AG09309 (cell line): ENCODE measurements at places on chromosomes 6 and 20.

GRCh38 chr6:23154159-23154558, 584.8 kb downstream of the HDGFL1 start:
- no peak for DNase-seq

DNA sequence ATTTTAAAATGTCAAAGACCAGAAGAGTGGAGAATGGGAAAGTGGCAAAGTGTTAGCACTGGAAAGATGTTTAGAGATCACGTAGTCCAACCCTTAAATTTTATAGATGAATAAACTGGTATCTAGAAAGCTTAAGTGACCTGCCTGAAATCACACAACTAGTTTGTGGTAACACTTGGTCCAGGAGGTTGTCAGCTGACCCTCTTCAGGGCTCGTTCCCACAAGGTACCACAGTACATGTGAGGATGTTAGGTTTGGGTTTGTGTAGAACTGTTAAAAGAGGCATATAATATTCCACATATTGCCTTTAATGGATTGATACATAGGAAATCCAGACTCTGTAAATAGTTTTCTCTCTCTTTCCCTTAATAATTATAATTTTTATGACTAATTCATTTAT, 39.1 kb downstream of the ENPP1 start:
- DNase-seq: no peak

DNA sequence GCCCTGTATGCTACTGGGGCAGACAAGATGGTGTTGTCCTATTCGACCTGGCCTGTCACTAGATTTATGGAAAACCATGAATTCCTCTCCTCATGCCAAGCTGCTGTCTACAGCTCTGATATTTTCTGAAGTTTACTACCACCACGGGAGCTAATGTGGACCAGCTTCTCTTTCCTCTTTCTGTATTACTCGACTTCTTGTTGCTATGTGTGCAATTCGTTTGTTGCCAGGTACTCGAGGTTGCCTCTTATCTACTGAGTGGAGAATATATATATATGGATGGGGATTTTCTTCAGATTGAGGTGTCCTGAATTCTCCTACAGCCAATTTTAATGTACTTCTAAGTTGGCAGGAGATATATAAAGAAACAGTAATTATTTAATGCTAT, 34.7 kb downstream of the MAN1A1 start:
- DNase-seq: no peak

DNA sequence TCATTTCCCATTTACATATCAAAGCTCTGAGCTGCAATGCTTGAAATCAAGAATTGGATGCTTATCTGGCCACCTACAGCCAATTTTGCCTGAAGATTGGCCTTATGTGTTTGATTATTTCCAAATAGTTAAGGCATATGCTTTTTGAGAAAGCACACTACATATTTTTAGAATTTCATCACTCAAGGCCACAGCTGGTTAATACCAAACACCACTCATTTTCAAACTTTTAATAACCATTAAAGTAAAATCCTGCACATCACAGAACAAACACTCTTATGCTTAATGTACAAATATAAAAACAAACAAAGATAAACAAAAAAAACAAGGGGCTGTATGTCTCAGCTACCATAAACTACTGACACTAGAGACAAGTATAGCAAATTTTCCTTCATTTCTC, 96.9 kb upstream of the HMGCLL1 start:
- DNase-seq: no peak

DNA sequence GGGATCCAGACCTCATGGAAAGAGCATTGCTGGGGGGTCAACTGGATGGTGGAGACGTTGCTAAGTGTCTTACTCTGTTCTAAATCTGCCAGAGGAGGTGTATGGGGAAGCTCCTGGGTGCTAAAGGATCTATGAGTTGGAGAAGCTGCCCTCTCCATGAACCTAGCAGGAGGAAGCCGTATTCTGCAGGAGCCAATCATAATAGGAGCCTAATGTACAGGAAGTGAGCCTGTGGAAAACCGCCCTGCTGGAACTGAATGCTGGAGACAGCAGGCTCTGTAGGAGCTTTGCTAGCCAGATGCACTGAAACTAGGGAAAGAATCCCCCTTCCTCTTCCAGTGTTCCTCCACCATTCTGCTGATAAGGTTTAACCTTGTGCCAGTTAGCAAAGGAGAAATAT, 10.9 kb downstream of the CASP8AP2 start:
- no peak for DNase-seq

DNA sequence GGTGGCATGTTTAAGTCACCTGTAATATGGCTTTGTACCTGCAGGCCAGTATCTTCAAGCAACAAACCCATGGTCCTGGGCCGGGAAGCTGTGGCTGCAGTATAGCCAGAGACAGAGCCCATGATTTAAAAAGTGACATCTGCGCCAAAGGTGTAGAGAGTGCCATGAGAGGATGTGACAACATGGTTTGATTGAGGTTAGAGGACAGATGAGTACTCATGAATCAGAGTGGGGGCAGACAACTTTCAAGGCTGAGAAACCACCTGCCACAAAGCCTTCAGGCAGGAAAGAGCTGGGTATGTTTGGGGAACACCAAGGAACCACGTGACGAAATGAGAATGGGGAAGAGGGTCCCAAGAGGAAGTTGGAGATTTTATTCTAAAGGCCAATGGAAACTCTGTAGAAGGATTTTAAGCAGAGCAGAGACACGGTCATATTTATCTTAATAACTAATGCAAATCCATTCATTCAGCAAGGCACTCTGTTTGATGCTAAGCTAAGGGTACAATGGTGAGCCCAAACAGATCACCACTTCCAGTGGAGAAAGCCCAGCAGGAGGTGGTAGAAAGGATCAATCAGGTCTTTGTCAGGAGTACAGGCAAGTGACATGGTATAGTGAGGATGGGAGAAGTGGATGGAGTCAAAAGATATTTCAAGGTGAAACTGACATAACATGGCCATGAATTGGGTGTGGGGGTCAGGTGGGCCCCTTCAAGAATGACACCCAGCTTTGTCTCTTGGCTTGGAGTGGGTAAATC, 3.4 kb upstream of the MICAL1 start:
- DNase-seq: no peak

DNA sequence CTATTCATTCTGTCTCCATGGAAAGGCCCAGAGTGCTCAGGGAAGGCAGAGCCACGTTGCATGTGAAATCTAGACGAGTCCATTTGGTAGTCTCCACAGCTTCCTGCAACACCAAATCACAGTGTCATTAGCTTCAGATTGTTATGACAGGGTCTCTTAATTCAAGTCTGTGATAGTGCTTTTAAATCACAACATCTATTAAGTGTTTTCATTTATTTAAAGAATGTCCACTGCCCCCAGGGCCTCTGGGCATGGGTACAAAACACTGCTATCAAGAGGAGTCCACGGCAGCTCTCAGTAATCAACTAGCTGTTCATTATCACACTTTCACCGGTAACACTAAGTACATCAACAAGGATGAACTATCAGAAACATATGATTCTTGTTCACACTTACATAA, 455.9 kb upstream of the JARID2 start:
- DNase-seq: no peak

GRCh38 chr6:25960734-25961133, 1.9 kb upstream of the TRIM38 start:
- no peak for DNase-seq

DNA sequence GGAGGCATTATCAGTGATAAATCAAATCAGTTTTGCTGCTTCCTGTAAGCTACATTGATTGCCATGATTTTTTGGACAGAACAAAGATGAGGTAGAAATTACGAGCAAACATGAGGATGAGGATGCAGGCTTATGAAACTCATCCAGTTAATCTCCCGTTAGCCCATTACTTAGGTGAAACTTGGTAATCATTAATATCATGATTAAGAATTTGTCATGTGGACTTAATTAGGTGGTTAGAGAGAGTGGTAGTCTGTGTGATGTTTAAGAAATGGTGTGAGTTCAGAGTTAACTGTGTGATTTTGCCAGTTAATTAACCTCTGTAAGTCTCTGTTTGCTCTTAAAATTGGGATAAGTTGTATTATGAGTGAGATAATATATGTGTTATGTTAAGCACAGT, 62.0 kb downstream of the TSPYL4 start:
- DNase-seq: no peak

DNA sequence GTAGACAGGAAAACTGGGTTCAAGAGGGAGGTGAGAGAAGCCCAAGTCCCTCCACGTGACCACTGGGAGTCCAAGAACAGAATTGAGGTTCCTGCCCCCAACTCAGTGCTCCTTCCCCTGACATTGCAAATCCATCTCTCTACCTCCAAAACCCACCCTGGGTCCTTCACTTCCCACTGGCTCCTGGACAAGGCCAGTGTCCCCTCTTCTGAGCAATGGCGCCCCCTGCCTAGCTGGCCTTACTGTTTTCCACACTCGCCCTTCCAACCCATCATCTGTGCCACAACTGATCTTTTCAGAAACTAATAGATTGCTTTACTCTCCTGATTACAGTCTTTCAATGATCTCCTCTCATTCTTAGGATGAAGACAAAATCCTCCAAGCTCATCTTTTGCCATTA, 200.3 kb downstream of the ANKRD60 start:
- DNase-seq: no peak

- DNase-seq: no peak
Measured at GRCh38 chr6:40349901-40350746, 237.0 kb downstream of the LRFN2 start.

GRCh38 chr6:83155794-83156193, 37.3 kb downstream of the PGM3 start:
- no peak for DNase-seq

GRCh38 chr6:47144306-47144705, 102.2 kb upstream of the ADGRF1 start:
- peak; percentile 84 for DNase-seq

- DNase-seq: no peak
Measured at GRCh38 chr6:74346936-74347535, 651.0 kb downstream of the CD109 start.

GRCh38 chr6:147805155-147805554, 296.7 kb downstream of the SAMD5 start:
- DNase-seq: no peak

- no peak for DNase-seq
Measured at GRCh38 chr20:1945660-1946059, 48.2 kb downstream of the PDYN start.

DNA sequence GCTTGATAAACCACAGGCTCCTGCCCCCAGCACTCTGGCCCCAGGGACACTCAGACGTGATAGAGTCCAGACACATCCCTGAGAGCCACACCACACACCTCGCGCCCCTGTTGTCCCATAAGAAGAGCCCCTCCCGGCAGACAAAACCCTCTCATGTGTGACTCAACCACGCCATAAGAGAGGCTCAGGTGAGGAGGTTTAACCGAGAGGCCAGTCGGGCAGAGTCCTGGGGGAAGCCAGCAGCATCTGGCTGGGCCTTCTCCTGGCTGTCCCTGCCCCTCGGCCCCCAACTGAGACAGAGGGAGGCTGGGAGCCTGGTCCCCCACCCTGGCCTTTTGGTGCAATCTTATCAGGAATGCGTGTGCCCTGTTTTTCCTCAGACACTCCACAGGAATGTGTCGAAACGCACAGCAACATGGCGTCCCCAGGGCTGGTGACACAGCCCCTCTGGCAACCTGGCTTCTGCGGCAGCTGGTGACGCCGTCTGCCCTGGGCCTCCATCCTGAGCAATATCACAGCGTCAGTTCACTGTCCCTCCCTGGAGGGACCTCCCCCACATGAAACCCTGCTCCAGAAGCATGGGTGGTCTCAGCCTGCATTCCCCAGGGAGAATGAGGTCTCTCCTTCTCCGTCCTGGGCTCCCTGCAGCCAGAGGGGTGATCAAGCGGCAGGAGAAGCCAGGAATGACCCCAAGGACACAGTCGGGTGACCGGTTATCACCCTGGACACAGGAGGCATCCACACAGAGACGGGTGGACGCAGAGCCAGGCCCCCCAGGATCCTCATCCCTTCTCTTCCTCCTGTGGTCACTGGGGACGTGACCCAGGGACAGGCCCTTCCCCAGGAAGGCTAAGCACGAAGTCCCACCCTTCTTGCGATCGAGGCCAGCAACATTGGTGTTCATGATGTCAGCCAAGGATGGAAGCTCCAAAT, 156.6 kb upstream of the AFDN start:
- no peak for DNase-seq

DNA sequence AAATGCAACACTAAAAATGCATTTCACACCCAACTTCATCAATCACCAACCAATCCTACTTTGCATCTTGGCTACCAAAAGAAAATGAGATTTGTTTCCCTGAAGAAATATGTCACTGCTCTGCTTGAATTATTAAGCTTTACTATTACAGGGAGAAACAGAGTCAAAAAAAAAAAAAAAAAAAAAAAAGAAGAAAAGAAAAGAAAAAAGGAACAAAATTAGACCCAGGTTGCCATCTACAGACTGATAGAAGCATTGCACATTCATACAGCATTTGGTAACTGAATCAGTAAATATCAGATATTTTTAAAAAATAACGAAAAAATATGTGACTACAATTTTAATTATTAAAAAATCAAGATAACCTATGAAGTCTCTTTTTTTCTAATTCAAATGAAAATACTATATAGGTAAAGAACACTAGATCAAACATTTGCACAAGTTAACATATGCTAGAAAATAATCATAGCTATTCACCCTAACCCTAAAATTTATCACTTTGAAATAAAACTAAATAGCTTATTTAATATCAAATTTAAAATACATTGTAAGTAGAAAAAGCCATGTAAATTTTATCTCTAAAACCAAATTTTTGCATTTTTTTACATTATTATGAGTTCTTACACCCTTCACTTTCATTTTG, 83.3 kb downstream of the DCDC2 start:
- DNase-seq: no peak

- no peak for DNase-seq
Measured at GRCh38 chr6:70163795-70164194, 139.1 kb downstream of the COL9A1 start.

- DNase-seq: peak; percentile 4
Measured at GRCh38 chr20:10876558-10876957, 202.8 kb upstream of the JAG1 start.

- DNase-seq: no peak
Measured at GRCh38 chr6:138285800-138286199, 67.5 kb upstream of the PBOV1 start.

GRCh38 chr6:107235511-107235910, 120.2 kb upstream of the BEND3 start:
- DNase-seq: no peak

DNA sequence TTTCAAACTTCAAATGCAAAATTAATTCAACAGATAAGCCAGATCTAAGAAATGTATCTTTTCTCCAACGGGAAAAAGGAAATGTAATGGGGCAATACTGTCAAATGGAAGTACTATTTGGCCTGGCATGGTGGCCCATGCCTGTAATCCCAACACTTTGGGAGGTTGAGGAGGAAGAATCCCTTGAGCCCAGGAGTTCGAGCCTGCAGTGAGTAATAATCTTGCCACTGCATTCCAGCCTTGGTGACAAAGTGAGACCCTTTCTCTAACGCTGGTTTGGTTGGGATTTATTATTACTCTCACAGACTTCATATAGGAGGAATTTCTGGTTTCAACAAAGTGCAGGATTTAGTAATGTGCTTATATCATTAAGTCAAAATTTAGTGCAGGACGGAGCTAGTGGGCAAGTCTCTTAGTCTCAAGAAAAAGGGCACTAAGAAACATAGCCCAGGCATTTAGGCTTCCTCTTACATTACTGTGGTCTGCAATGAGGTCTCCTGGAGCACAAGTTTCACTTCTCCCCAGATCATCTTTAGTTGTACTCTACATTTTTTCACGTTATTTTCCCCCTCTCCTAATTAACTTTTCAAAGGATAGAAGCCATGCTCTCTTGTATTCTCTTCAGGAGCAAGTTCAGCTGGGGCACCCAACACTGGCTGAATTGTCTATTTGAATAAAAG, 23.1 kb downstream of the TRIM27 start:
- DNase-seq: no peak

- DNase-seq: no peak
Measured at GRCh38 chr6:110897433-110897832, 22.8 kb downstream of the AMD1 start.

GRCh38 chr6:80541886-80542285, 435.4 kb downstream of the BCKDHB start:
- DNase-seq: no peak
